ENCODE measurements at places on chromosomes 4 and X.
A peak's percentile ranks its signal among the peaks of the same experiment; 100 is the strongest.

DNA sequence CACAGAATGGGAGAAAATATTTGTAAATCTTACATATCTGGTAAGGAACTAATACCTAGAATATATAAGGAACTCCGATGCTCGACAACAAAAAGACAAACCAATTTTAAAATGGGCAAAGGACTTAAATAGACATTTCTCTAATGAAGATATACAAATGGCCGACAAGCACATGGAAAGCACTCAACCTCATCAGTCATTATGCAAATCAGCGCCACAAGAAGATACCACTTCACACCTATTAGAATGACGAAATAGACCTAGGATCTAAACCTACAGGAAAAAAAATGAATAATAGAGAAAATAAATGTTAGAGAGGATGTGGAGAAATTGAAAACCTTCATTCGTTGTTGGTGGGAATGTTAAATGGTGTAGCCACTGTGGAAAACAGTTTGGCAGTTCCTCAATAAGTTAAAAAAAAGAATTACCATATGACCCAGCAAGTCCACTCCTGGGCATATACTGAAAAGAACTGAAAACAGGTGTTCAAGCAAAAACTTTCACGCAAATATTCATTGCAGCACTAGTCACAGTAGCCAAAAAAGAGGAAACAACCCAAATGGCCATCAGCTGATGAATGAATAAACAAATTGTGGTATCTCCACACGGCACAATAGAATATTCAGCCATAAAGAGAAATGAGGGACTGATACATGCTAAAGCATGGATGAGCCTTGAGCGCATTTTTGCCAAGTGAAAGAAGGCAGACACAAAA is 57.3 kb upstream of the WDR19 start:
- no peak for DNase-seq

GRCh38 chrX:150774798-150775568 is 81.8 kb downstream of the MTMR1 start:
- no peak for DNase-seq

GRCh38 chrX:140710710-140711109 is 1.2 kb downstream of the LINC00632 start:
- DNase-seq: no peak

DNA sequence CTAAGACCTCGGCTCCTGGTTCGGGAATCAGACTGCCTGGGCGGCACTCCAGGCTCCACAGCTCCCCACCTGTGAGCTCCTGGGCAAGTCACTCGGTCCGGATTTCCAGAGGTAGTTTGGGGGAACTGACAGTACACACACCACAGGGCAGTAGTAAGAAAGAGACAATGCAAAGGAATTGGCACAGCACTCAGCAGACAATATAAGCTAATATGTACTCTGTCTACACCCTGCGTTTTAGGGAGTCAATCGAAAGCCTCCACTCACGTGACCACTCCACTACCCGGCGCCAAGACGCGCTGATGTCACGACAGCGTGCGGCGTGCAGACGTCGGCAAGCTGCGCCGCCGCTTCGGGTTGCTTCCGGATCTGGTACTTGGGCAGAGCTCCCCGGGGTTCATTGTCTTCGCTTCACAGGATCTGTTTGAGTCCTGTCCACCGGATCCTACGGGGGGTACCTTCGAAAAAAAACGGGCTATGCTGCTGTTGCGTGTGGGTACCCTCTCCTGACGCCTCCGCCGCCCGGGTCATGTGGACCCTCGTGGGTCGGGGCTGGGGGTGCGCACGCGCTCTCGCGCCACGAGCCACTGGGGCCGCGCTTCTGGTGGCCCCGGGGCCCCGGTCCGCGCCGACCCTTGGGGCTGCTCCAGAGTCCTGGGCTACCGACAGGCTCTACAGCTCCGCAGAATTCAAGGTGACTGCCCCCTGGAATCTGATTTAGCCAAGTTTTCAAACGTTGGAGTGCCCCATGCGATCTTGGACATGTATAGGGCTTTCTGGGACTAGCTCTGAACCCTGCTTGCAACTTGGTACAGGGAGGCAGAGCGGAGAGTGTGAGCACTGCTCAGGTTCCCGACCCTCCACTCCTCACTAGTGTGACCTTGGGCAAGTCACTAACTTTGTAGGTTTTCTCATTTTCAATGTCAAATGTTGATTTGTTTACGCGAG is at the start of gene GUF1:
Gene GUF1, plus strand, starts transcription at position 327 of the 948 bp plus-strand sequence. Its CDS starts 203 bp downstream, at position 530.
- DNase-seq: peak; percentile 93

- no peak for DNase-seq
Observed at GRCh38 chrX:22155126-22155525, 117.6 kb upstream of the CBLL2 start.

- no peak for DNase-seq
Observed at GRCh38 chr4:147518086-147518485, 37.2 kb downstream of the EDNRA start.

- no peak for DNase-seq
Observed at GRCh38 chrX:65607070-65607742, 60.2 kb upstream of the MSN start.

DNA sequence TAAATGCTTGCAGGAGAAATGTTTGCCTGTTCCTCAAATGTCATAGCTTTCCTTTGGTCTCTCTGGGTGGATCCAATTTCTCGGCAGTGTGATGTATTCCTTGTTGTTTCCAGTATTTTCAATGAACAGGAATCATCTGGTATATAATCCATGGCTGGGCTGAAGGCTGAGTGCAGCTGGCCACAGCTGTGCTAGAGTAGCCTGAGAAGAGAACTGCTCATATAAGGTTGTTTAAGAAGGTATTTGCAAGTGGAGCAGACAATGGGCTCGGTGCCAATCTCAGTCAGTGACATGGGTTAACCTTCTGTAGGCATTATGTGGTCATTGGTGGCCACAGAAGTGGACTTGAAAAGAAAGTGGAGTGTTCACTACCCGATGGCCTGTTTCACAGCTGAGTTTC is 390.3 kb downstream of the SPRY1 start:
- peak; percentile 79 for DNase-seq

- DNase-seq: no peak
Observed at GRCh38 chr4:148786699-148787098, 344.5 kb upstream of the NR3C2 start.

- no peak for DNase-seq
Observed at GRCh38 chrX:119635799-119636198, 29.6 kb upstream of the NKRF start.

DNA sequence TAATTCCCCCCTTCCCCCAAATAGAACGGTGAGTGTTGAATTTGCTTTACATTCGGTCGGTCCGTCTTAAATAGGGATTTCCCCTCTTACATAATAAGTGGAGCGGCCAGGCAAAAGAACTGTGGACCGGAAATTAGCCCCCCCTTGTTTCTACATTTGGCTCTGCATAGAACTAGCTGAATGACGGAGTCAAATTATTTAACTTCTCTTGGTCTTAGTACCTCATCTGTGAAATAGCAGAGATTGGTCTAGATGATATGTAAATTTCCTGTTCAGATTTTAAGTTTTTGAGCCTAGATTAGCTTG is 1.3 kb downstream of the SPATA18 start:
- no peak for DNase-seq

DNA sequence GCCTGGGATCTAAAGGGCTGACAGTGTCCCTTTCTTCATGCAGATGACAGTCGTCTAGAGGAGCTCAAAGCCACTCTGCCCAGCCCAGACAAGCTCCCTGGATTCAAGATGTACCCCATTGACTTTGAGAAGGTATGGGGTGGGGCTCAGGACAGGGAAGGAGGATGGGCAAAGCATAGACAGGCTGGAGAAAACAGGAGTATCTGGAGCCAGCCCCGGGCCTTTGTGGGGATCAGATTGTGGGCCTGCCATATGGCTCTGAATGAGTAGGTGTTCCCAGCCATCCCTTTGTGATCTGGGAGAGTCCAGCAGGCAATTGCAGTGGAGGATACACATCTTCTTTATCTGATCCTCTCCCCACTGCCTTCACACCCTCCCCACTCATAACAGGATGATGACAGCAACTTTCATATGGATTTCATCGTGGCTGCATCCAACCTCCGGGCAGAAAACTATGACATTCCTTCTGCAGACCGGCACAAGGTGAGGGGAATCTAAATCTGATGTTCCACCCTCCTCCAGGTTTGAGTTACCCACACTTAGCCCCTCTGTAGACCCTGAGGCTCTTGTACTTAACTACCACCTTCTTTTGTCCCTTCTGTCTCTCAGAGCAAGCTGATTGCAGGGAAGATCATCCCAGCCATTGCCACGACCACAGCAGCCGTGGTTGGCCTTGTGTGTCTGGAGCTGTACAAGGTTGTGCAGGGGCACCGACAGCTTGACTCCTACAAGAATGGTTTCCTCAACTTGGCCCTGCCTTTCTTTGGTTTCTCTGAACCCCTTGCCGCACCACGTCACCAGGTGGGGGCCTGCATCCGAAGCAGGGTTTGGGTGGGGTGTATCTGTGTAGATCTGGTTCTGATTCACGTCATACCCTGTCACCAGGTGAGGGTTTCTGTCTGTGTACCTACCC is 5.8 kb upstream of the CDK16 start:
- no peak for DNase-seq

DNA sequence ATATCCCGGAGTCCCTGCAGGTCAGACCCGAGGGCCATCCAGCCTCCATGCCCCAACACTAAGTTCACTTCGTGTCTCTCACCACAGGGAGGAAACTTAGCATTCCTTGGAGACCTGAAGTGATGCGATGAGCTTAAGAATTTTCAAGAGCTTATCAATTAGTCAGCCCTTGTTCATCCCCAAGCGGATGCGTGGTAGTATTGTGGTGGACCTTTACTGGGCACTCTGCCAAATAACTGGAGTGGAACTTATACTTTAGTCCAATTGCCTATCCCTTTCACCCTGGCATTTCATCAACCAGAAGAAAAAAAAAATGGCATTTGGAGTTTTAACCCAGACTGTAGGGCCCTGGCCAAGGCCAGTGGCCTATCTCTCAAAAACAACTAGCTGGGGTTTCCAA is 137.1 kb downstream of the RELL1 start:
- peak; percentile 23 for DNase-seq

- DNase-seq: peak; percentile 89
Observed at GRCh38 chr4:13544606-13545393, 492 bp upstream of the NKX3-2 start.

- no peak for DNase-seq
Observed at GRCh38 chrX:133658293-133658911, 243.1 kb upstream of the GPC4 start.

- DNase-seq: no peak
Observed at GRCh38 chrX:103250977-103251376, 4.0 kb downstream of the TCEAL8 start.

- DNase-seq: peak; percentile 51
Observed at GRCh38 chr4:24583451-24584210, 723 bp downstream of the DHX15 start.

DNA sequence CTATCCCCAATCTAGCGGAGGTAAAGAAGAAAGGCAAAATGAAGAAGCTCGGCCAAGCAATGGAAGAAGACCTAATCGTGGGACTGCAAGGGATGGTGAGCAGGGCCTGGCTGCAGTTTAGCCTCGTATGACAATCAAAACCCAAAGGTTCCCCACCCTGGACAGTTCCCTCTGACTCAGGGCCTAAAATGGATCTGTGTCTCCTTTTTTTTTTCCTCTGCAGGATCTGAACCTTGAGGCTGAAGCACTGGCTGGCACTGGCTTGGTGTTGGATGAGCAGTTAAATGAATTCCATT is 986 bp downstream of the HDAC6 start:
- DNase-seq: peak; percentile 29

DNA sequence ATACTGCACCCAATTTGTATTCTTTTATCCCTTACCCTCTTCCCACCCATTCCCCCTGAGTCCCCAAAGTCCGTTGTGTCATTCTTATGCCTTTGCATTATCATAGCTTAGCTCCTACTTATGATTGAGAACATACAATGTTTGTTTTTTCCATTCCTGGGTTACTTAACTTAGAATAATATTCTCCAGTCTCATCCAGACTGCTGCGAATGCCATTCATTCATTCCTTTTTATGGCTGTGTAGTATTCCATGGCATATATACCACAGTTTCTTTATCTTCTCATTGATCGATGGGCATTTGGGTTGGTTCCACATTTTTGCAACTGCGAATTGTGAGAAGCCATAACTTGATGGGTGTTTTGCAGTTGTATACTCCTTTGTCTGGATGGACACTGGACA is 62.8 kb downstream of the FHIP1A start:
- no peak for DNase-seq

DNA sequence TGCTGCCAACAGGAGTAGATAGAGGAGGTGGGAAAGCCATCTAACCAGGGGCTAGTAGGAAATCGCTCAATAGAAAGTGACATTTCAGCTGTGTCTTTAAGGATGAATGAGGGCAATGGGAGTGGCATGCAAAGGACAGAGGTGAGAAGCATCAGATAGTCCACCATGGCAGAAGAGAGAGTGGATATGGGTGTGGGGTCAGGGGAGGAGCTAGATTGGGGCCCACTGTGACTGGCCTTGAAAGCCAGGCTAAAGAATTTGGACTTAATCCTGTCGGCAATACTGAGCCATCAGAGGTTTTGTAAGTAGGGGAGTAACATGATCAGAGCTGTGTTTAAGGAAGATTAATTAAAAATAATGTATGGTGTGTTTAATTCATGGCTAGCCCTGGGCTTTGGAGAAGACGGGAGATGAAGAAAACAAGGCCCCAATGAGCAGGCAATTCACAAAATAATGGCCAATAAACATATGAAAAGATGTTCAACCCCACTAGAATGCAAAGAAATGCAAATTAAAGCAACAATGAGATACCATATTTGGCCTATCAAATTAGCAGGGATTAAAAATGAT is 98.1 kb upstream of the PJA1 start:
- no peak for DNase-seq

DNA sequence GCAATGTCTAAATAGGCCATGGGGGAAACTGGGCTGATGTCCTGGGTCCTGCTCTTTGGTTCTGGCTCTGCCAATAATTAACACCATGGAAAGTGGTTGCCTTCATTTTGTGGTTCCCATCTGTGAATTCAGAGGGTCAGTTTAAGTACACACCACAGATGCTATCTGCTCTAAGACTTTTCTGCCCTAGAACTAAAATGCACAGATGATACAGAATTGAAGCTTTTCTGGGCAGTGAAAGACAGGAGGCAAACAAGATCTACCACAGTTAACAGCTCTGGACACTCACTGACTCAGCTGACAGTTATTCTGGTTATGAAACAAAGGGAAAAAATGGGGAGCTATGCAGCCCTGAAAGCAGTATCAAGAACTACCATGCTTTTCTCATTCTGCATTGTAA is 37.3 kb downstream of the APBB2 start:
- peak; percentile 80 for DNase-seq

GRCh38 chr4:166501941-166502382 is 628.9 kb downstream of the TLL1 start:
- DNase-seq: no peak

DNA sequence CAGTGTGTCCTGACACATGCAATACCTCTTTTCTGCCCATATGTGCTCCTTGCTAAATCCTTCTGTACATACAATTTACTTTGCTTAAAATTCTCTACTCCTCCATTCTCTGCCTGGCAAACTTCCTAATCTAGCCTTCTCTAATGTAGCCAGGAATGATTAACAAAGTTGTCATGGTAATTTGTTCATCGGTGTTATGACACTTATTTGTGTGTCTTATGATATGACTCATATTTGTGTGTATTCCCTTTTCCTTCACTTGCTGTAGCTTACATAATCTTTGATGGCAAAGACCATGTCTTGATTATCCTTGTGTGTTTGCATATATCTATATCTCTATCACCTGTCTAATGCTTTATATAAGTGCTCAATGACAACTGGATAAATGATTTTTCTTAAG is 133.3 kb downstream of the COL25A1 start:
- DNase-seq: no peak
